ENCODE measurements at places on chromosomes 3 and 15. TPM values are rescaled to one million over a fixed set of nuclear protein-coding genes. Genes with fewer than 3 reads are reported as not detected.

CHRNA7 gene
- total RNA-seq, result 1.3 TPM

CISH gene
- 47.5 TPM for total RNA-seq

GRAMD2A gene
- total RNA-seq, result not detected

DNA sequence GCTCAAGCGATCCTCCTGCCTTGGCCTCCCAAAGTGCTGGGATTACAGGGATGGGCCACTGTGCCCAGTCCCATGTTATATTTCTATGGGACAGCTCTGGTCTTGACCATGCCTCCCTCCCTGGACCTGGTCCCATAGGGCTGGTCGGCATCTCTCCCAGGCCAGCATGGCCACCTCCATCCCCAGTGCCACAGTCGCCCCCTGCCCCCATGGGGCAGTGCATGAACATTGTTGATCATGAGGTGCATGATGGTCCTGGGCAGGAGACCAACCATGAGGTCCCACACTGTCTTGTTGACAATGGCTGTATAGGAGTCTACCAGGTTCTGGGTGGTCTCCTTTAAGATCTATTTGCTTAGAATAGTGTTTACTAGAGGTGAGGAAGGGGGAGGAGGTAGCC lies 6.5 kb downstream of the RPS17 start:
- peaks cover 5% of the 10 kb centered on the region for H3K4me1 ChIP-seq
- H3K27me3 ChIP-seq, result no peaks in the 10 kb centered on the region
- DNase-seq, result no peak
- H3K36me3 ChIP-seq, result peaks cover 23% of the 10 kb centered on the region
- H3K4me3 ChIP-seq, result no peak overlapping the region

DNA sequence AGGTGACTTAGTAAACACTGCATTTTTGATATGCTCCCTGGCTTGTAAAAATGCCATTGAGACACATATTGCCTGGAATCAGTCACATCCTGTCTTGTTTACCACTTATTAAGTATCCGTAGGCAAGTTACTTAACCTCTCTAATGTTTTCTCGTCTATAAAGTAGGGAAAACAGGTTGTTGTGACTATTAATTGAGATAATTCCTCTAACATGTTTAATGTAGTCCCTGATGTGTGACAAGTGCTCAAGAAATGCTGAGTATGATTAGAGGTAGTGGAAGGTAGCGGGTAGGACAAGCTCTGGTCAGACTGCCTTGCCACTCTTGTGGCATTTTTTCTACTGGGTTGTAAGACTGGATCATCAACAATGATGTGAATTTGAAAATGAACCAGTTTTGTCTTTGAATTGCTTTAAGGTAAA lies 54.1 kb downstream of the NFKBIZ start:
- no peak overlapping the region for H3K27ac ChIP-seq
- DNase-seq, result no peak
- no peaks in the 10 kb centered on the region for H3K4me1 ChIP-seq
- no peaks in the 10 kb centered on the region for H3K36me3 ChIP-seq

GRCh38 chr3:115627180-115628074 lies 4.1 kb downstream of the GAP43 start:
- H3K36me3 ChIP-seq, result no peaks in the 10 kb centered on the region
- no peak overlapping the region for H3K27ac ChIP-seq
- H3K4me3 ChIP-seq, result no peak overlapping the region
- peaks cover 6% of the 10 kb centered on the region for H3K27me3 ChIP-seq
- no peak for DNase-seq
- no peaks in the 10 kb centered on the region for H3K4me1 ChIP-seq

GRCh38 chr3:72754582-72754981 lies 93.7 kb downstream of the SHQ1 start:
- H3K27ac ChIP-seq, result peak overlapping the region; percentile 44
- no peak for DNase-seq
- no peak overlapping the region for H3K4me3 ChIP-seq
- no peaks in the 10 kb centered on the region for H3K27me3 ChIP-seq
- H3K4me1 ChIP-seq, result peaks cover 46% of the 10 kb centered on the region

DNA sequence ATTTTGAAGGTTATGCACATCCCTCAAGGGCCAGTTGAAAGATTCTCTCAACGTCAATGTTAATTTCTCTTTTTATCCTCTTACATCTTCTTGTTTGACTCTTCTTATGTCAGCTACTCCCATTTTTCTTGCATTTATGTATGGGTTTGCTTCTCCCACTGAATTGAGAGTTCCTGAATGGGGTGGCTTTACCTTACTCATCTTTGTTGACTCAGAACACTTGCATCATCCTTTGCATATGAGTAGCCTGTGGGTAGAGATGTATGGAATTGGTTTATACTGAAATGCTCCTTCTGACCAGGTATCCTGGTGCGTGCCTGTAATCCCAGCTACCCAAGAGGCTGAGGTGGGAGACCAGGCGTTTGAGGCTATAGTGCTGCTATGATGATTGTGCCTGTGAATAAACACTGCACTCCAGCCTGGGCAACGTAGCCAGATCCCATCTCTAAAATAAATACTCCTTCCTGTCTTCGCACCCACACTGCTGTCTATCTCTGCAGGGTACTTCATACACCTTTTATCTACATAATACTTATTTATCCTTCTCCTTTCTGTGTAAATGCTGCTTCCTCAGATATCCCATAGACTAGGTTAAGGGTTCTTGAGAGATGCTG lies 123.6 kb upstream of the DPH6 start:
- no peaks in the 10 kb centered on the region for H3K36me3 ChIP-seq
- no peak overlapping the region for H3K27ac ChIP-seq
- no peaks in the 10 kb centered on the region for H3K4me1 ChIP-seq
- no peak for DNase-seq

GRCh38 chr15:48683991-48684765 lies 38.7 kb upstream of the FBN1 start:
- no peaks in the 10 kb centered on the region for H3K36me3 ChIP-seq
- no peak for DNase-seq
- H3K27me3 ChIP-seq, result no peaks in the 10 kb centered on the region
- H3K4me3 ChIP-seq, result no peak overlapping the region
- no peaks in the 10 kb centered on the region for H3K4me1 ChIP-seq

GRCh38 chr3:195007766-195008165 lies 263.2 kb downstream of the XXYLT1 start:
- H3K27ac ChIP-seq, result no peak overlapping the region
- no peaks in the 10 kb centered on the region for H3K36me3 ChIP-seq
- no peaks in the 10 kb centered on the region for H3K4me1 ChIP-seq
- no peaks in the 10 kb centered on the region for H3K27me3 ChIP-seq

DNA sequence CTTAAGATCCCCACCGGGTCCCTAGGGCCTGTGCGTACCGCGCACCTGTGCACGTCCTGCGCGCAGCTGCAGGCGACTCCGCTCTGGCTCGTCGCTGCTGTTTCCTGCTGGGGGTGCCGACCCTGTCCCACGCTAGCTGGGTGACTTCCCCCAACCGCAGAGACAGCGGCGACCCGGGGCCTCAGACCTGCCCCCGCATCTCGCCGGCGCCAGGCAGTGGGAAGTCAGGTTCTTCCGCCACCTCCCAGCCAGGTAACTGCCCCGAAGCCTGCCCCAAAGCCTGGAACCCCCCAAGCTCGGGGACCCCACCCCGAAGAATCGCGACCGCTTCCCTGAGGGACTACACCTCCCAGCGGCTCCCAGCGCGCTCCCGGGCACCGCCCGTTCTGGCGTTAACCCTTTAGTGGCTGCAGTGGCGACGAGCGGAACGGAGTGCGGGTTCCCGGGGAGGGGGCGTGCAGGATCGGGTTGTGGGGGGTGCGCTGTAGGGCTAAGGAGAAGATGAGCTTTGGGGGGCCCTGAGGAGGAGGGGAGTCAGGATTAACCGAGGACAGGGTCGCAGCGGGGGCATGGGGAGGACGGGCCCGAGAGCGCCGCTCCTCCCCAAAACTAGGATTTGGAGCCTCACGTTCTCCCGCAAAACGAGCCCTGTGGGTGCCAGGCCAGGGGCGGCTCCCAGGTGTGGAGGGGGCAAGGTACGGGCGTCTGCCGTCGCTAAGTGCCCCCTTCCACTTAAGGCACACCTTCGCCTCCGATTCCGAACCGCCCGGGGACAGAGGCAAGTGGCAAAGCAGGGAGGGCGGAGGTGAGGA lies 589 bp downstream of the NEIL1 start:
- H3K4me1 ChIP-seq, result peaks cover 30% of the 10 kb centered on the region
- peaks cover 5% of the 10 kb centered on the region for H3K36me3 ChIP-seq
- peak overlapping the region; percentile 59 for H3K4me3 ChIP-seq
- H3K27me3 ChIP-seq, result no peaks in the 10 kb centered on the region
- H3K27ac ChIP-seq, result peak overlapping the region; percentile 66
- peak; percentile 72 for DNase-seq

Measured in naive thymus-derived CD4-positive, alpha-beta T cell (primary cell).